ENCODE measurements at places on chromosomes 7 and 10. TPM values are rescaled to one million over a fixed set of nuclear protein-coding genes. Genes with fewer than 3 reads are reported as not detected.

Gene CARD11
- 1.4 TPM for total RNA-seq

Gene CYP3A4
- not detected for total RNA-seq

Gene KNDC1
- 1.8 TPM for total RNA-seq

Gene ATRNL1
- 0.30 TPM for total RNA-seq

Gene OR2A1
- total RNA-seq: not detected
